Upper lobe of right lung (tissue), 1 donor: ENCODE measurements at places on chromosomes 5 and 9. TPM values are rescaled to one million over a fixed set of nuclear protein-coding genes. Genes with fewer than 3 reads are reported as not detected.

UGT3A1 gene
- not detected for total RNA-seq

PCDHGA8 gene
- total RNA-seq: 1.2 TPM

DNA sequence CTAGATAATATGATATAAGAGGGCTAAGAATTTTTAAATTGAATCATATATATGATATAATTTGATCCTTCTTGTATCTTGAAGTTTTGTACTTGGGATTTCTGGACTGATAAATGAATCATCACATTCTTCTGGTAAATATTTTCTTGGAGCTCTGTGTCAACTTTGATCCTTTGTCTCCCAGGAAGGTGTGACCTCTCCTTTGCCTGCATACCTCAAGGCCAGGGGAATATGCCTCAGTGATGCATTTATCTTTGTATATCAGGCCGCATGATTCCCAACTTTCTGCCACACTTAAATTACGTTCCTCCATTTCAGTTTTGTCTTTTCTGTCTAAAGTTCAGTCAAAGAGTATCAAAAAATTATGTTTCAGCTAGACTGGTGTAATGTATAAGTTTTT, 101.2 kb downstream of the NLN start:
- DNase-seq: no peak
- H3K27me3 ChIP-seq: no peaks in the 10 kb centered on the region
- H3K36me3 ChIP-seq: no peaks in the 10 kb centered on the region
- no peaks in the 10 kb centered on the region for H3K4me1 ChIP-seq
- no peak overlapping the region for H3K4me3 ChIP-seq

GRCh38 chr5:125112196-125112595, 365.8 kb upstream of the ZNF608 start:
- no peaks in the 10 kb centered on the region for H3K36me3 ChIP-seq
- no peak overlapping the region for H3K27ac ChIP-seq
- DNase-seq: no peak

DNA sequence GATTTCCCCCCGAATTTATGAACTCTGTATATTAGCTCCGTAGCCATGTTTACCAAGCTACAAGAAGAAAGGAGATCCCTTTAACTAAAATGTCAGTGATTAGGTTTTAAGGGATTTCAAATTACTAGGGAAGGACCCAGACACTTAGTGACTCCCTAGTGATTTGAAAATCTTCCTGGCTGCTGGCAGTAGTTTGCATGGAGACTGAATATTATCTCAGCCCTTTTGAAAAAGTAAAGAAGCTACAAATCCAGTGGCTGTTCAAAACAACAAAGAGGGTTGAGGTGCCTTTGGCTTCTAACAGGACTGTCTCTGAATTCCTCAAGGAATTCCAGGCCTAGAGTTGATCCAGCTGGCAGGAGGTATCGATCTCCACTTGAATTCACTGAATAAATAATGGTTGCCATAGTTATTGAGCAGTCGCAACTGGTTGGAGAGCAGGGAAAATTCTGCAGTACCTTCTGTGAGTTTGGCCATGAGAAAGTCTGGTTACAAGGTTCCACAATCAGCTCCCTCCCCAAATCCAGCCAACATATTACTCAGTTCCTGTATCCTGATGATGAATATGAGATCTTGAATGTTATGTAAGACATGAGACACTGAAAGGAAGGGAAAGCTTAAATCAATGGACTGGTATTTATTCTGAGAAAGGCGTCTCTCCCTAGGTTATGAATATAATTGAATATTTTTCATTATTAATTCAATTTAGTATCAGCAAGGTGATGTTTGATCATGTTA, 37.7 kb downstream of the NR4A3 start:
- DNase-seq: no peak
- no peak overlapping the region for H3K27ac ChIP-seq
- H3K4me3 ChIP-seq: no peak overlapping the region
- no peaks in the 10 kb centered on the region for H3K4me1 ChIP-seq
- no peaks in the 10 kb centered on the region for H3K36me3 ChIP-seq

- peaks cover 72% of the 10 kb centered on the region for H3K4me1 ChIP-seq
- H3K36me3 ChIP-seq: peaks cover 9% of the 10 kb centered on the region
- H3K27me3 ChIP-seq: no peaks in the 10 kb centered on the region
Observed at GRCh38 chr9:124271660-124272059, 13.9 kb downstream of the NEK6 start.

GRCh38 chr5:144370273-144370672, 199.6 kb downstream of the KCTD16 start:
- H3K27me3 ChIP-seq: no peaks in the 10 kb centered on the region
- H3K36me3 ChIP-seq: no peaks in the 10 kb centered on the region
- H3K27ac ChIP-seq: no peak overlapping the region
- no peak for DNase-seq

DNA sequence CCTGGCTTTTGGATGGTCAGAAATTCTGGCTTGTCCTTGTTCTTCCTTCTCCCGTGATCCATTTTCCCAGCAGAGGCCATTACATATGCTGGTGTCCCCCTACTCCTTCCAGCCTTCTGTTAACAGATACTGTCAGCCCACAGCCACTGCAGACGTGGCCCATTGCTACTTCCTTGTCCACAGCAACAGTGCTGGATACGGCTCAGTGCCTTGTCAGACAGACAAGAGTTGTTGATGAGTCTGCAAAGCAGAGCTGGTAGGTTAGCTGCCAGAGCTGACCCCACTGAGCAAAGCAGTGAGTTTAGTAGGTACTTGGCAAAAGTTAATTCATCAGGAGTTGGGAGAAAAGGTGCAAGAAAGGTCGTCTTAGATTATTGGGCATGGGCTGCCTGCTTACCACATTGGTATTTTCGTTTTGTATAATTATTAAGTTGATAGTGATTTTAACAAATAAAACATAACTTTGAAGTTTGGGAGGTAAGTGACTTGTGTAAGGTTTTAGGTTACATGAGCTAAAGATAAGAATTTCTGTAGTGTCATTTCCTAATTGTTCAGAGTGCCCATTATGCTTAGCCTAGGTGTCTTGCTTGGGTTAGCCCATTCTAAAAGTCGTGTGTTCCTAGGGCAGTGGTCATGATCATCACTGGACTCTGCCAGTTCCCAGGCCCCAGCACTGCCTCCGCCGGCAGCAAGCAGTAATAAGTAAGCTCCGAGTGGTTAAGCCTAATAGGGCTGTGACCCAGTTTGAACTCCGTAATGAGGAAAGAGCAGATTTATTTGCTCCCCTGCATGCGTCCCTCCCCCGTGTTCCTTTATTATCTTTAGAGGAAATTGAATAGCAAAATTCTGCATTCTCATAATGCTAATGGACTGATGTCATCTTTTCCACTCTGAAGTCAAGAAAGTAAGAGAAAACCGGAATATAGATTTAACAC, 292.0 kb downstream of the FANCC start:
- DNase-seq: peak; percentile 73
- no peak overlapping the region for H3K4me3 ChIP-seq
- peaks cover 78% of the 10 kb centered on the region for H3K4me1 ChIP-seq
- H3K27me3 ChIP-seq: no peaks in the 10 kb centered on the region

- no peaks in the 10 kb centered on the region for H3K4me1 ChIP-seq
- H3K36me3 ChIP-seq: no peaks in the 10 kb centered on the region
- no peak for DNase-seq
- no peak overlapping the region for H3K27ac ChIP-seq
Observed at GRCh38 chr5:160618286-160618685, 196.6 kb downstream of the PTTG1 start.

DNA sequence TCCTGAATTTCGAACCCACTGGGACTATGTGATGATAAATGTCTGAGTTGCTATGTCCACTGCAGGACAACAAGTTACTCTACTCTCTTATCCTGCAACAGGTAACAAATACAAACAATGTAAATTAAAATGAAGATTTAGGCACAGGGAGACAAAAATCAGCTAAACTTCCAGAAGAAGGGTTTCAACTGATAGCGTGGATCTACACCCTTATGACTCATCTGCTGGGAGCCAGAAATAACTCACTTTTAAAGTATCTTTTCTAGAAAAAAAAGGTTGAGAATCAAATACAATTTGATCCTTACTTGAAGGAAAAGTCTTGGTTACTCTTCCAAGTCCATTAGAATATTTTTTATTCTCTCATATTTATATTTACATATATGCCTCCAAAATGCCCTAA, 21.4 kb downstream of the PJA2 start:
- H3K27me3 ChIP-seq: no peaks in the 10 kb centered on the region
- no peaks in the 10 kb centered on the region for H3K36me3 ChIP-seq
- peaks cover 16% of the 10 kb centered on the region for H3K4me1 ChIP-seq
- no peak overlapping the region for H3K27ac ChIP-seq
- DNase-seq: no peak
- H3K4me3 ChIP-seq: no peak overlapping the region

- DNase-seq: no peak
- H3K4me1 ChIP-seq: peaks cover 9% of the 10 kb centered on the region
- no peaks in the 10 kb centered on the region for H3K36me3 ChIP-seq
- peak overlapping the region; percentile 75 for H3K4me3 ChIP-seq
Observed at GRCh38 chr5:69188811-69189161, 597 bp upstream of the CENPH start.

DNA sequence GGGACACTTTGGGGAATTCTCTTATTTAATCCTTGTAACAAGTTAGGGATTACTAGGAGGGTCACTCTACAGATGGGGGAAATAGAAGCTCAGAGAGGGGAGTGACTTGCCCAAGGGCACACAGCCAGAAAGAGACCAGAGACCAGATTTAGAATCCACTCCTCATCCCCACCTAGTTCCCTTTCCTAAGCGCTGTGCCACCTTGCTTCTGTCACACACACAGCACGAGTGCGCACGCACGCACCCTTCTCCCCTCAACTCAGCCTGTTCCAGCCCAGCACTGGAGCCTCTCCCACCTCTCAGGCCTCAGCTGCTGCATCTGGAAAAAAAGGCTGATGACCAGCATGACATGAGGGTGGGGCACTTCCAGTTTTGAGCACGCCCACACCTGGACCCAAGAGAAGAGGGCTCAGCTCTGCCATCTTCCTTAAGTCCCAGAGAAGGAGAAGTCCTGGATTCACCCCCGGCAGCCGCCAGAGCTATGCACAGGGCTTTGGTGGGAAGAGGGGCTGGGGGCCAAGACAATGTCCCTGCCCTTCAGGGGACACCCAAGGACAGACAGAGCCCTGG, 18.5 kb downstream of the NR5A1 start:
- H3K4me3 ChIP-seq: no peak overlapping the region
- no peaks in the 10 kb centered on the region for H3K36me3 ChIP-seq
- no peaks in the 10 kb centered on the region for H3K4me1 ChIP-seq
- H3K27me3 ChIP-seq: peaks cover 24% of the 10 kb centered on the region
- no peak overlapping the region for H3K27ac ChIP-seq
- DNase-seq: no peak

DNA sequence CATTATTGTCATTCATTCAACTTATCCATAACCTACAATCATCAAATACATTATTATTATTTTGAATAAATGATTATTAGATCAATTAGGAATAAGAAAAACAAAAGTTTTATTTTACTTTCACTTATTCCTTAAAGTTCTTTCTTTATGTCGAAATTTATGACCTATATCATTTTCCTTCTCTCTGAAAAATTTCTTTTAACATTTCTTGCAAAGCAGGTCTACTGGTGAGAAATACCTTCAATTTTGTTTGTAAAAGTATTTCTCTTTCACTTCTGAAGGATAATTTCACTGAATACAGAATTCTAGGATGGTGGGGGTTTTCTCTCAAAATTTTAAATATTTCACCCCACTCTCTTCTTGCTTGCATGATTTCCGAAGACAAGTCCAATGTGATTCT, 2.6 kb upstream of the CCNI2 start:
- no peak overlapping the region for H3K4me3 ChIP-seq
- peaks cover 24% of the 10 kb centered on the region for H3K27me3 ChIP-seq
- no peak overlapping the region for H3K27ac ChIP-seq

DNA sequence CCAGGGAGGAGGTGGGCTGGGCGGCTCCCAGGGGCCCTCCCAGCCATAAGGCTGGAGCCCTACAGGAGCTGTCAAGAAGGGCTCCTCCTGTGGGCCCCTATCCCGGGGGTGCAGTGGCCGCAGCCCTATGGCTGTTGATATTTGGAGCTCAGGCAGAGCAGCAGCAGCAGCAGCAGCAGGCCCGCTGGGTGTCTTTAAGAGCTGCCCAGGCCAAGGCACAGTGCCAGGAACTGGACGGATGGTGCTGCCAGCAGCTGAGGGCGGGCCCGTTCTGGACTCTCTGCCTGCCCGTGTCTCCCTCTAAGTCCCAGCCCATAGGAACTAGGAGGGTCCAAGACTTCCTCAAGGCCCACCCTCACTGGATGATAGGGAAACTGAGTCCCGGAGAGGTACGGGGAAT, 3.6 kb downstream of the AK1 start:
- peak; percentile 86 for DNase-seq
- no peak overlapping the region for H3K4me3 ChIP-seq
- peak overlapping the region; percentile 2 for H3K27ac ChIP-seq
- H3K4me1 ChIP-seq: peaks cover 47% of the 10 kb centered on the region
- H3K36me3 ChIP-seq: peaks cover 31% of the 10 kb centered on the region

DNA sequence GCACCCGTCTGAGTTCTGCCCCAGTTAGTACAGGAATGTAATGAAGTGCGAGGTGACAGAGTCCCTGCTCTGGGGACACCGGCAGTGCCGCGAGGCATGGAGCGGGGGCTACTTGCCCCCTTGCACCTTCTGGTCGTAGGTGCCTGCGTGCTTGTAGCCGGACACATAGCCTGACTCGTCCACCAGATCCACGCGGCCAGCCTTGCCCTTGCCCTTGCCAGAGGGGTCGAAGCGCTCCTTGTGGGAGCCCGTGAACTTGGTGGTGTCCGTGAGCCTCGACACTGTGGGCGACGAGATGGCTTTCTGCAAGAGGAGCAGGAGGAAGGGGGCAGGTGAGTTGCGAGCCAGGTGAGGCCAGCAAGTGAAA, 28.2 kb downstream of the TPPP start:
- DNase-seq: no peak
- no peaks in the 10 kb centered on the region for H3K4me1 ChIP-seq
- no peaks in the 10 kb centered on the region for H3K27me3 ChIP-seq
- peaks cover 19% of the 10 kb centered on the region for H3K36me3 ChIP-seq
- no peak overlapping the region for H3K27ac ChIP-seq

RASGEF1C gene
- not detected for total RNA-seq

- H3K4me3 ChIP-seq: no peak overlapping the region
- peaks cover 54% of the 10 kb centered on the region for H3K4me1 ChIP-seq
- peaks cover 48% of the 10 kb centered on the region for H3K36me3 ChIP-seq
- no peaks in the 10 kb centered on the region for H3K27me3 ChIP-seq
Observed at GRCh38 chr9:122819326-122819725, 9.1 kb downstream of the PDCL start.

GRCh38 chr5:78360674-78360923, 182 bp downstream of the SCAMP1 start:
- H3K27ac ChIP-seq: peak overlapping the region; percentile 94
- H3K36me3 ChIP-seq: no peaks in the 10 kb centered on the region
- peaks cover 22% of the 10 kb centered on the region for H3K4me1 ChIP-seq
- DNase-seq: no peak

TPD52L3 gene
- not detected for total RNA-seq

GRCh38 chr5:39323542-39323941, 40.8 kb downstream of the C9 start:
- no peaks in the 10 kb centered on the region for H3K27me3 ChIP-seq
- no peaks in the 10 kb centered on the region for H3K36me3 ChIP-seq
- DNase-seq: no peak
- H3K4me1 ChIP-seq: no peaks in the 10 kb centered on the region
- no peak overlapping the region for H3K4me3 ChIP-seq
